Pons (tissue), 1 donor: ENCODE measurements at places on chromosomes 6 and 20.

- no peak for DNase-seq
Observed at GRCh38 chr6:135383301-135383700, 114.2 kb downstream of the AHI1 start.

DNA sequence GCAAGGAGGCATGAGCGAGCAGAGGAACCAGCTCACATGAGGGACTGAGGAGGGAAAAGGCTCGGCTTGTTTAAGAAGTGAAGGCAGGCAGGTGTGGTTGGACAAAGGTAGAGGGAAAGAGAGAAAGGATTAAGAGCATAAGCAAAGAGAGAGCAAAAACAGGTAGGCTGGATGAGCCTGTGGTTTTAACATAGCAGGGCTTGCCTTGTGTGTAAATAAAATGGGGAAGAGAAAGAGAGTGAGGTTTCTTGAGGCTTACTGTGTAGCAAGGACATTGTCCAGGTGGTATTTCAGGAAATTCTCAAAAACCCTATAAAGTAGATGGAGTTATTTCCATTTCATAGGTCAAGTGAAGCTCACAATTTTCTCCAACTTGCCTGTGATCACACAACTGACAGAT is 93.9 kb upstream of the HDAC2 start:
- no peak for DNase-seq

DNA sequence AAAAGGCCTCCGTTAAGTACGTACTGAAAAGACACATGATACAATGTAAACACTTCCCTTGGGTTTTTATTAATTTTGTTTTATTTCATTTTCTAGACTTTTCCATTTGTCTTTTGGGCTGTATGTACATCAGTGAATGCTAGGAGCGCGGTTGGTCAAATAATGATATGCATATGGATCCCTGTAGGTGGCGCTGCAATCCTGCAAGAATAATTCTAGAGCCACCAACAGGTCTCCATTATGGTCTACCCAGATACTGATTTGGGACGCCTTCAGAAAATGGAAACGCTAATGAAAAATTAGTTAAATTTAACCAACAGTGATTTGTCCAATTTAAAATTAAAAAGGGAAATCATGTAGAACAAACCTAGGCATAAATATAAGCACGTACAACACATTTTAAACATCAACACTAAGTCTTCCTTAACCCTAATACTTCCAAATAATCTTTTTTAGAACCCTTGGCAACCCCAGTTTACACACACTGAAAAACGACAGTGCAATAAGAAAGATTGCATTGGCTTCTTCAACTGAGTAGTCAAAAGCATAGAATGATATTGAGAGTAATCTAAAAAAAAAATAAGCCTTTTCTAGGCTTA is 433.5 kb downstream of the RFPL4B start:
- DNase-seq: peak; percentile 94

DNA sequence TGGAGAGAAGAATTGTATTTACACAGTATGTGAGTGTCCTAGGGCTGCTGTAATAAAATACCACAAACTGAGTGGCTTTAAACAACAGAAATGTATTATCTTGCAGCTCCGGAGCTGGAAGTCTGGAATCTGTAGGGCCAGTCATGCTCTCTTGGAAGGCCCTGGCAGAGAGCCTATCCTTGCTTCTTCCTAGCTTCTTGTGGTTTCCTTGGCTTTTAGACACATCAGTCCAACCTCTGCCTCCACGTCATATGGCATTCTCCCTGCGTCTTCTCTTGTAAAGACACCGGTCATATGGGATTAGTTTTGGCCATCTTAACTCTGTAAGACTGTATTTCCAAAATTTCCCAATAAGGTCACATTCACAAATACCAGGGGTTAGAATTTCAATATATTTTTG is 10.8 kb downstream of the FNDC1 start:
- no peak for DNase-seq

- peak; percentile 30 for DNase-seq
Observed at GRCh38 chr6:169990095-169991030, 238.9 kb downstream of the ERMARD start.

- no peak for DNase-seq
Observed at GRCh38 chr6:5751525-5752390, 255.0 kb downstream of the NRN1 start.

GRCh38 chr6:90583179-90583835 is 3.6 kb downstream of the MAP3K7 start:
- DNase-seq: no peak

- DNase-seq: no peak
Observed at GRCh38 chr6:105940990-105941389, 145.1 kb upstream of the PRDM1 start.

DNA sequence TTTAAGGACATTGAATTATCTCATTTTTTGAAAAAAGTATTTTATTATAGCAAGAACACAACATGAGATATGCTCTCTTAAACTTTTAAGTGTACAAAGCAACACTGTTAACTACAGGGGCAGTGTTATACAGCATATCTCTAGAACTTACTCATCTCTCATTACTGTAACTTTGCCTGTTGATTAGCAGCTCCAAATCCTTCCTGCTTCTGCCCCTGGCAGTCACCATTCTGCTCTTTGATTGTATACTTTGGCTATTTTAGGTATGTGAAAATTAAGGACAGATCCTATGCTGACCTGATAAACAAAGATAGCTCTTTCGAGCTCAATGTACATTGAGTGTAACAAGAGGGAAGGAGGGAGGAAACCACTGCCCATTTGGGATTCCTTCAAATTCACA is 1349.8 kb upstream of the GJE1 start:
- no peak for DNase-seq
